Progenitor cell of endocrine pancreas (in vitro differentiated cells): ENCODE measurements at places on chromosomes 1 and 21.

DNA sequence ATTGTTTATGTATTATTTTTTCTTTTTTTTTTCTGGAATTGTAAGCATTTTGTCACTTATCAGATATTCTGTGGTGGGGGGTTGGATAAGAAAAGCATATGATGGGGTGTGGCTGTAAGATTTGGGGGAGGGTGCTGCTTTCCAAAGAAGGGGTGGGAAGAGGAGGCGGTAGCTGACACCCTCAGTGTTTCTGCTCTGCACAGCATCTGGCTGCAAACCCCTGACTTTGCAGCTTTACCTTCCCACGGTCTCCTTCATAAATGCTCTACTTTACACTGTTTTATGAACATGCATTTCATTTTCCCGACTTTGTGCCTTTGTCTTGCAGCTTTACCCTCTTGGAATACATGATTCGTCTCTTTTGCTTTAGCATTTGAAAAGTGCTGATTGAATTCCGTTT, 7.6 kb downstream of the FMN2 start:
- no peak for DNase-seq

DNA sequence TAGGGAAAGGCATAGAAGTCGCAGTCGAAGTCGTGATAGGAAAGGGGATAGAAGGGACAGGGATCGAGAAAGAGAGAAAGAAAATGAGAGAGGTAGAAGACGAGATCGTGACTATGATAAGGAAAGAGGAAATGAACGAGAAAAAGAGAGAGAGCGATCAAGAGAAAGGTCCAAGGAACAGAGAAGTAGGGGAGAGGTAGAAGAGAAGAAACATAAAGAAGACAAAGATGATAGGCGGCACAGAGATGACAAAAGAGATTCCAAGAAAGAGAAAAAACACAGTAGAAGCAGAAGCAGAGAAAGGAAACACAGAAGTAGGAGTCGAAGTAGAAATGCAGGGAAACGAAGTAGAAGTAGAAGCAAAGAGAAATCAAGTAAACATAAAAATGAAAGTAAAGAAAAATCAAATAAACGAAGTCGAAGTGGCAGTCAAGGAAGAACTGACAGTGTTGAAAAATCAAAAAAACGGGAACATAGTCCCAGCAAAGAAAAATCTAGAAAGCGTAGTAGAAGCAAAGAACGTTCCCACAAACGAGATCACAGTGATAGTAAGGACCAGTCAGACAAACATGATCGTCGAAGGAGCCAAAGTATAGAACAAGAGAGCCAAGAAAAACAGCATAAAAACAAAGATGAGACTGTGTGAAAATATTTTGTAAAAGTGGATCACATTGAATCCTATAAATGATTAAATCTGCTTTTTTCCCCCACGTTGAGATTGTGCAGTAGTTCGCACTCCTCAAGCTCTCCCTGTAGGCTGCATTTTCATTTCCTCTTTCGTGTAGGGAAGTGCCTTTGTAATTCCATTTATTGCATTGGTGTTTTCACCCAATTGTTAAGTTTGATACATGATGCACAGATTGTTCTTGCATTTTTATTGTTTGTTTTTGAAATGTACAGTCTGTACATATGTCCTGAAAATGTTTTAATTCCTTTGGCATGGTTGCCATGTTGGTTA, 7.5 kb downstream of the PRPF38B start:
- no peak for DNase-seq

- DNase-seq: no peak
Observed at GRCh38 chr1:170307426-170307825, 161.7 kb downstream of the NTMT2 start.

DNA sequence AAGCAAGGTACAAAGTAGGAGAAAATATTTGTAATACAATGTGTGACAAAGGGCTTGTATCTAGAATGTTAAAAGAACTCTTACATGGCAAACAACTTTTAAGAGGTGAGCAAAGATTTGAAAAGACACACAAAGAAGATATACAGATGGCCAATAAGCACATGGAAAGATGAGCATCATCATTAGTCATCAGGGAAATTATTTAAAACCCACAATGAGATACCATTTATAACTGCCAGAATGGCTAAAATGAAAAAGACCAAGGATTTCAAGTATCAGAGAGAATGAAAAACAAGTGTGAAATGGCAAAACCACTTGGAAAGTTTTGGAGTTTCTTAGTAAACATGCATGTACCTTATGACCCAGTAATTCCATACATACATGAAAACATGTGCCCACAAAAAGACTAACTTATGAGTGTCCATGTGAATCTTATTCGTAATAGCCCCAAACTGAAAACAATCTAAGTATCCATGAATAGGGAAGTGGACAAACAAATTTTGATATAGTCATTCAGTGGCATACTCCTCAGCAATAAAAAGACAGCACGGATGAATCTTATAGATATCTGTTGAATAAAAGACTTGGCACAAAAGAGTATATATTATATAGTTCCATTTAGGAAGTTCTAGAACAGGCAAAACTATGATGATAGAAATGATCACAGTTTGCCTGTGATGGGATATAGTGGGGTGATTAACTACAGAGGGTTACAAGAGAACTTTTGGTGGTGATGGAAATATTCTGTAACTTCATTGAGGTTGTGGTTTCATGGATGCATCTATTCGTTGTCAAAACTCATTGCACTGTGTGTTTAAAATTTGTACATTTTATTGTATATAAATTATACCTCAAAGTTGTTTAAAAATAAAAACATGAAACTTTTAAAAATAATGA, 82.0 kb downstream of the DISP1 start:
- DNase-seq: no peak

GRCh38 chr1:240538776-240539430, 73.1 kb downstream of the GREM2 start:
- DNase-seq: no peak

GRCh38 chr1:26900001-26900814, at the start of gene GPATCH3:
TSS of gene GPATCH3 (minus strand) at chr1:26900467. CDS start at chr1:26900442, 25 bp downstream.
- peak; percentile 85 for DNase-seq

DNA sequence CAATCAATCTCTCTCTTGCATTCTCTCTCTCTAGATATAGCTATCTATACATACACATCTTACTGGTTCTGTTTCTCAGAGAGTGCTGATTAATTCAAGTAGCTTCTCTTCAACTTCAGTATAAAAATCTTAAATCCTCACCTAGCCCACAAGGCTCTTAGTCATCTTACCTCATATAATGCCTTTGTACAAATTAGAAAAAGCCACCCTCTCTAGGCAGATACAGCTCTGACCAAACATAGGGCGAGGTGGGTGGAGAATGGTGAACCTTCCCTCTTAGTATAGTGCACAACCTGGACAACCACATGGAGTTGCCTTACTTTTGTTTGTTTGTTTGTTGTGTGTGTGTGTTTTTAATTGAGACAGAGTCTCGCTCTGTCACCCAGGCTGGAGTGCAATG, 5.1 kb upstream of the INAVA start:
- DNase-seq: no peak

- DNase-seq: no peak
Observed at GRCh38 chr1:18166929-18167328, 59.3 kb downstream of the IGSF21 start.

GRCh38 chr1:29835406-29835805, 599.1 kb downstream of the PTPRU start:
- no peak for DNase-seq

DNA sequence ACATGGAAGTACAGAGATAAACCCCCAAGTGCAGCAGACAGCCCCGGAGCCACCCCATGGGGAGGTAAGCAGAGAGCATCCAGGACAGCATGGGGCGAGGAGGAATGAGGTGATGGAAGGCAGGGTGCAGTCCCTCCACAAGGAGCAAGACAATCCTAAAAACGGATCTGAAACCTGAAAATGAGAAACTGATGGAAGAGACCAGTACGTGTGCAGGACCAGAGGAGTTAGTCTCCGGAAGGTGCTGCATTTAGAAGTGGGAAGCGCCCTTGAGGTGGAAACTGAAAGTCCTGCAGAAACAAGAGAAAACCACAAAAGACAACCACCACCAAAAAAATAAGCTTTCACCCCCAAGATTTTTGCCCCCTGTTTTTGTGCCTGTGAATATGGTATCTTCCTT, 17.4 kb upstream of the DDOST start:
- DNase-seq: no peak

DNA sequence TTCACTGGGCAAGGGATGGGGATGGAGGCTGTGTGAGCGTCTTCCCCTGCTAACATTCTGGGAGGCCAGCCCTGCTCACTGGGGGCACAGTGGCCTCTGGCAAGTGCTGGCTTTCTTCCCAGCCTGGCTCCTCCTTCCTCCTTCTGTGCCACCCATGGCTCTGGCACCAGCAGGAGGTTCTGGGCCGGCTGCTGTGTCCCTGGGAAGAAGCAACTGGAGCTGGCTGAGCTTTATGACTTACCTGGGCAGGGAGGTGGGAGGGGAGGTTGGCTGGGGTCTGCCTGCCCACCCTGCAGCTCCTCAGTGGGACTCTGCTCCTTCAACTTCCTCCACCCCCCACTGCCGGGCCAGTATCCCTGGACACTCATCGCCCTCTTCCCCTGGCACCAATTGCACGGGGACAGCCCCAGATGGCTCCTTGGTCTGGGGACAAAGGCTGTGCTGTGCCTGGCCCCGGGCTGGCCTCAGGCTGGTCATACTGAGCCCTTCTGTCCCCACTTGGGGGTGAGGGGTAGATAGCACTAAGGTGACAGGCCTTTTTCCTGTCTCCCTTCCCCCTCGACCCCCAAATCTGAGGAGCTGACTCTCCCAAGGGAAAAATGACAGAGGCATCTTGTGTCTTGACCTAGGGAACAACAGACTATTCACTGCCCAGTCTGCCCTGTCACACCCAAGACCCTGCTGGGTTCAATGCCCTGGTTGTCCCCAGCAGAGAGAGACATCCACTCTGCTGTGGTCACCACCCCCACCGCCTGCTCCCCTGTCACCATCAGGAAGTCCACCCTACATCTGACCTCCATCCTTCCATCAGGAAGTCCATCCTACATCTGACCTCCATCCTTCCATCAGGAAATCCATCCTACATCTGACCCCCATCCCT, 14.4 kb downstream of the CDK18 start:
- no peak for DNase-seq

DNA sequence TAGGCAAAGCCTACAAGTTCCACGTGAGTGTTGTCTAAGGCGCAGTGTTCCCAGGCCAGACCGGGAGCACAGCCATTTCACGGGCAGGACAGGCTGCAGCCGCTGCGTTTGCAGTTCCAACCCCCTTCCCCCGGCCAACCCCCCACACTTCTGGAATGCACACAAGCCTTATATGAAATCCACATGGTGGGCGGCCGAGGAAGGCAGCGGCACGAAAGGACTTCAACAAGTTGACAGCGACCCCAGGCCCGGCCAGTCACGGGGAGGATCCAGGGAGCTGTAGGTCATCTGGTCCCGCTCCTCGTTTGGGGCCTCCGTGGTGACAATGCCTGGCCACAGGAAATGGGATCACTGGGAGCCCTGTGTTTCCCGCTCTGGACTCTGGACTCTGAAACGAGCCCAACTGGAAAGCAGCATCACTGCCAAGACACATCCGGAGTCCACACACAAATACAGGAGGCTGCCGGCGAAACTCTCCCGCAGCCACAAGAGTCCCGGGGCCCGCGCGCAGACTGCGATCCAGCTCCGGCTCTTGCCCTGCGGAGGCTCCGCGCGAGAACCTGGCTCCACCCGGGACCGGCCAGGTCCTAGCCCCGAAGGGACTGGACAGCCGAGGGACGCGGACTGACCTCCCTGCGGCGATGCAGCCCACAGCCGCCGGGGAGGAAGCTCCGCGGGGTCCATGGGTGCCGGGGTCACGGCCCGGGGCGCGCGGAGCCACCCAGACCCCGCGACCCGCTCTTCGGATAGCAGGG, 794 bp downstream of the NID1 start:
- DNase-seq: peak; percentile 37
